ENCODE measurements at places on chromosomes 11 and 22.

GRCh38 chr11:115654792-115655191 lies 150.6 kb upstream of the CADM1 start:
- H3K4me3 ChIP-seq, result no peak overlapping the region
- H3K36me3 ChIP-seq, result no peaks in the 10 kb centered on the region
- DNase-seq, result no peak
- H3K27me3 ChIP-seq, result peaks cover 25% of the 10 kb centered on the region

DNA sequence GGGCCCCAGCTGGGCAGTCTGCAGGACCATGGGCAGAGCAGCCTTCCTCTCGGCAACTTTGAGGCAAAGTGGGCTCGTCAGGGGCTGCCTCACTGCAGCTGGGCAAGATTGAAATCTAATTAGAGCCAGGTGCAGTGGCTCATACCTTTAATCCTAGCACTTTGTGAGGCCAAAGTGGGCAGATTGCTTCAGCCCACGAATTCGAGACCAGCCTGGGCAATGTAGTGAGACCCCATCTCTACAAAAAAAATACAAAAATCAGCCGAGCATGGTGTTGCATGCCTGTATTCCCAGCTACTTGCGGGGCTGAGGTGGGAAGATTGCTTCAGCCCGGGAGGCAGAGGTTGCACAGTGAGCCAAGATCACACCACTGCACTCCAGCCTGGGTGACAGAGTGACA lies 34.2 kb downstream of the ARHGAP8 start:
- no peaks in the 10 kb centered on the region for H3K36me3 ChIP-seq
- H3K4me3 ChIP-seq, result no peak overlapping the region
- no peak overlapping the region for H3K27ac ChIP-seq
- DNase-seq, result no peak
- H3K4me1 ChIP-seq, result no peaks in the 10 kb centered on the region

GRCh38 chr11:41237382-41237781 lies 222.1 kb downstream of the LRRC4C start:
- DNase-seq, result no peak
- no peaks in the 10 kb centered on the region for H3K4me1 ChIP-seq
- H3K4me3 ChIP-seq, result no peak overlapping the region
- no peaks in the 10 kb centered on the region for H3K36me3 ChIP-seq
- H3K27me3 ChIP-seq, result no peaks in the 10 kb centered on the region

DNA sequence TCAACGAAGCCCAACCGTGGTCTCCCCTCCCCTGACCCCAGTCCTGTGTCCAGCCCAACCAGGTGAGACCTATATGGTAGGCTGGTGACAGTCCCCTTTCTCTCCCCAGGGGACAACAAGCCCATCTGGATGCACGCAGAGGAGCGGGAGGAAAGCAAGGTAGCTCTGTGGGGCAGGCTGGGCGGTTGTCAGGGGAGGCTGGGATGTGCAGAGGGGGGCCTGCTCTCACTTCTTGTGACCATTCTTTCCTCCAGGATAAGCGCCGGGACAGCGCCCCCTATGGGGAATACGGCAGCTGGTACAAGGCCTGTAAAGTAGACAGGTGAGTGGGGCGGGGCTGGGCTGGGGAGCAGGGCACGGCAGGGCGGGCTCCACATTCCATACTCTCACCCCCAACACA lies 3.5 kb upstream of the RAB1B start:
- H3K27ac ChIP-seq, result no peak overlapping the region
- DNase-seq, result peak; percentile 29
- H3K4me3 ChIP-seq, result no peak overlapping the region
- no peaks in the 10 kb centered on the region for H3K27me3 ChIP-seq
- H3K4me1 ChIP-seq, result peaks cover 6% of the 10 kb centered on the region

DNA sequence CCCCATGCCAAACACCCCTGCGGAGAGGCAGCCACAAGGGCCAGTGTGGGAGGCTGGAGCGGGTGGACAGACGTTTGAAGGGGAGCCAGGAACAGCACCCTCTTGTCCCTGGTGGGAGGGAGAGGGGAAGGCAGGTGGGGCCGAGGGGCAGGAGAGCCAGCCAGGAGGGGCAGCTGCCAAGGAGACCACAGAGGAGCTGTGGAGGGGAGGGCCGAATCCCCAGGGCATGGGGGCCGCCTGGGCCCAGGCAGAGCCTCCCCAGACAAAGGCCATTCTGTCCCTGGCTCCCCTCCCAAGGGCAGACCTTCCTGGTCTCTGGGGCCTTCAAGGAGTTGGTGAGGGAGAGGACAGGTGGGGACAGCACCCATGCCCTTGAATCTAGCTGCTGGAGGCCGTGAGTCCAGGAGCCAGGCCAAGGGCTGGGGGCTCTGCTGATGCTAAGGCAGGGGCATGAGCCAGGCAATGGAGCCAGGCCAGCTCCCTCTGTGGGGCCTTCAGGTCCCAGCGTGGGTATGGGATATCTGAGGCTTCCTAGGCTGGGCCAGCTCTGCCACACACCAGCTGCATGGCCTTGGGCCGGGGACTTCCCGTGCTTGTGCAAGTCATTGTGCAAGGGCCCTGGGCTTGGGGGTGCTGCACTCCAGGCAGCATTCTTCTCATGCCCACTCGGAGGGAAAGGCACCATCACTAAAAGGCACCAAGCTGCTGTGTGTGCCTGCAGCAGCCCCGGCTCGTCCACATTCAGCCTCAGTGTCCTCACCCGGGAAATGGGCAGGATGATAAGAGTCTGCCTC lies 11.4 kb downstream of the EMID1 start:
- H3K36me3 ChIP-seq, result no peaks in the 10 kb centered on the region
- no peak overlapping the region for H3K27ac ChIP-seq
- H3K4me3 ChIP-seq, result no peak overlapping the region
- H3K27me3 ChIP-seq, result no peaks in the 10 kb centered on the region
- DNase-seq, result no peak
- no peaks in the 10 kb centered on the region for H3K4me1 ChIP-seq

DNA sequence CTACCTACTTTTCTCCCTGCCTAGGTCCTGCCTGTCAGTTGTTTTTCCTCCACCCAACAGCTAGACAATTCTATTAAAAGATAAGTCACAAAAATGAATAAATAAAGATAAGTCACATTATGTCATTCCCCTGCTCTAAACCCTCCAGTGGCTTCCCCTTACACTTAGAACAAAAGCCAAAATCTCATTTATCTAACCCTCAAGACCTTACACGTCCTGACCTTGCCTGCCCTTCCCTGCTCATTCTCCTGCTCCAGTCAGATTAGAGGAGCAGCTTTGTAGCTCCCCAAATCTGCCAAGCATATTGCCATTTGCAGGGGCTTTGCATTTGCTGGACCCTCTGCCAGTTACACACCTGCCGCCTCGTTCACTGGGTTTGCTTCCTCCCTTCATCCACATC lies 16.7 kb downstream of the KREMEN1 start:
- no peaks in the 10 kb centered on the region for H3K27me3 ChIP-seq
- no peak for DNase-seq
- H3K36me3 ChIP-seq, result no peaks in the 10 kb centered on the region
- H3K4me1 ChIP-seq, result no peaks in the 10 kb centered on the region

DNA sequence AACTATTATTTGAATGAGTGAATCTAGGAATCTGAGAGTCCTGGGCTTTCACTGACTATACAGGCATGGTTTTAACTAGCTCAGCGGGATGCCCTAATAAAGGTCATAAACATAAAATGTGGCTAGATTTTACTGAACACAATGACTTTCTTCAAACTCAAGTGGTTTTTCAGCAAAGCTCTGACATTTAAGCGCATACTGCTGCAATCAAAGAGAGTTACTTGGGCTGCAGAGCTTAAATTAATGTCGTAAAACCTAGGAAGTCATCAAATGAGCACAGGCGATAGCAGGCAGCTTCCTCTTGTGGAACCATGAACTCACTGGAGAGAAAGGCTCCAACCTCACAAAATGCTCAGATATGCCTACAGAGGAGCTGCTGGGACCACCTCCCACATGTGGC lies 6.7 kb downstream of the CSNK2A3 start:
- no peak for DNase-seq
- peaks cover 7% of the 10 kb centered on the region for H3K27me3 ChIP-seq
- no peak overlapping the region for H3K4me3 ChIP-seq
- H3K27ac ChIP-seq, result no peak overlapping the region

- H3K4me1 ChIP-seq, result peaks cover 10% of the 10 kb centered on the region
- H3K27me3 ChIP-seq, result no peaks in the 10 kb centered on the region
- DNase-seq, result peak; percentile 34
- no peak overlapping the region for H3K4me3 ChIP-seq
These were observed 24.1 kb downstream of the GRAMD1B start for GRCh38 chr11:123454060-123454651.

DNA sequence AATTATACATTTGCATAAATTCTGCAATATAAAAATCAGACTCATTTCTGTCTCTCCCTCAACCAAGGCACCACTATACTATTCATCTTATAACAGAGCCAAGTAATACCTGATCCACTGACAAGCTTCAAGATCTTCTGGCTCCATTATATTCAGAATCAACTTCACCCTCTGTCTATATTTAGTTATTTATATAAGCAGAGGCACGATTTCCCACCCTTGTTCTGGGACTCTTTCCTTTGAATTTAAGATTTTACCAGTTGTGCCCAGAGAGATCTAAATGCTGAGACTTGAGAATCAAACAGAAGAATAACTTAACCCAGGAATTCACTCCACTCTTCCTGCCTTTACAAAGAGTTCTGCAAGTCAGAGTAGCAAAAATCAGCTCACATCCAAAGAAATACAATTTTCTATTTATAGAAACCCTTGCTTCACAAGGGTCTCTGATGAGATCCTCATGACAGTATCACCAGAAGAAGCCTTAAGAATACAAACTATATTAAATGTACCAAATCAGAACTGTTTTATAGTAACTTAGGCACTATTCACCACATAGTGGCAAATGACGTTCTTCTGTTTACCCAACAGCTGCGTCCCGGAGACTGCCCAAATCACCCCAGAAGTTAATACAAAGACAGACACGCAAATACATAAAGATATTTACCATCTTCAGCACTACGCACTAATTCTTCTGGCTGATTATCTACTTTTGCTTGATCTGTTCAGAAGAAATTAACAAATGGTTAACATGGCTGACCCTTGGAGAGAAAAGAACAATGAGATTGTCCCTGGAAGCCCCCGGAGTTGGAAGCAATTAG lies 32.3 kb upstream of the CCDC89 start:
- no peak for DNase-seq
- H3K4me3 ChIP-seq, result no peak overlapping the region
- H3K36me3 ChIP-seq, result no peaks in the 10 kb centered on the region
- H3K27me3 ChIP-seq, result no peaks in the 10 kb centered on the region
- no peak overlapping the region for H3K27ac ChIP-seq

- H3K4me3 ChIP-seq, result peak overlapping the region; percentile 43
- no peaks in the 10 kb centered on the region for H3K27me3 ChIP-seq
- H3K27ac ChIP-seq, result peak overlapping the region; percentile 57
- H3K36me3 ChIP-seq, result no peaks in the 10 kb centered on the region
- DNase-seq, result no peak
- H3K4me1 ChIP-seq, result peaks cover 20% of the 10 kb centered on the region
These were observed 104.3 kb downstream of the MRTFA start for GRCh38 chr22:40531951-40532900.

GRCh38 chr22:44446483-44446882 lies 51.5 kb downstream of the RTL6 start:
- DNase-seq, result no peak
- H3K4me3 ChIP-seq, result no peak overlapping the region
- H3K27me3 ChIP-seq, result no peaks in the 10 kb centered on the region
- H3K36me3 ChIP-seq, result no peaks in the 10 kb centered on the region
- no peak overlapping the region for H3K27ac ChIP-seq

DNA sequence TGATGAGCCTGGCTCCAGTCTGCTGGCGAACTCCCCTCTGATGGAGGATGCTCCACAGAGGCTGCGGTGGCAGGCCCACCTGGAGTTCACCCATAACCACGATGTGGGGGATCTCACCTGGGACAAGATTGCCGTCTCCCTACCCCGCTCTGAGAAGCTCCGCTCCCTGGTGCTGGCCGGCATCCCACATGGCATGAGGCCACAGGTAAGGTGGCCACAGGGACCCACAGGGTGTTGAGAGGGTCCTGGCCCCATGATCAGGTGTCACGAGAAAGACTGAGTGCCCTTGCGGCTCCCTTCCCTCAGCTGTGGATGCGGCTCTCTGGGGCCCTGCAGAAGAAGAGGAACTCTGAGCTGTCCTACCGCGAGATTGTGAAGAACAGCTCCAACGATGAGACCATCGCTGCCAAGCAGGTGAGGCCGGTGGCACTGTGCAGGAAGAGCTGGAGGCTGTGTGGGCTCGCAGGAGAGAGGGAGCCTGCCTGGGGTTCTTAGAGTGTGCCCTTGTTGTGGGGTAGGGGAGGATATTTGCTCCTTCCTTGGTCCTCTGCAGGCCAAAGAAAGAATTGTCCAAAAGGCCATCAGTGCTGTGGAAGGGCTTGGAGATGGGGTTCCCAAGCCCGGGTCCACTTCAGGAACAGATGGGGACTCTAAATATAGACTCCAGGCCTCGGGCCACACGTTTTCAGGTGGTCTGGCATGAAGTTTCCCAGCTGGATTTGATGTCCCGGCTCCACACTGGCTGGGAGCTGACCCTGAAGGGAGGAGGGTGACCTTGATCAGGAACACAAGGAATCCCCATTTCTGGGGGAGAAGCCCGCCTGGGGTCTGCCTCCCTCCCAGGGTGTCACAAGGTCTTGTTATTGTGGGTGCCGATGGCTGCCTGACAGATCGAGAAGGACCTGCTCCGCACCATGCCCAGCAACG lies 34.1 kb downstream of the SGSM3 start:
- H3K36me3 ChIP-seq, result peaks cover 16% of the 10 kb centered on the region
- no peak for DNase-seq
- H3K27me3 ChIP-seq, result no peaks in the 10 kb centered on the region
- no peak overlapping the region for H3K27ac ChIP-seq

DNA sequence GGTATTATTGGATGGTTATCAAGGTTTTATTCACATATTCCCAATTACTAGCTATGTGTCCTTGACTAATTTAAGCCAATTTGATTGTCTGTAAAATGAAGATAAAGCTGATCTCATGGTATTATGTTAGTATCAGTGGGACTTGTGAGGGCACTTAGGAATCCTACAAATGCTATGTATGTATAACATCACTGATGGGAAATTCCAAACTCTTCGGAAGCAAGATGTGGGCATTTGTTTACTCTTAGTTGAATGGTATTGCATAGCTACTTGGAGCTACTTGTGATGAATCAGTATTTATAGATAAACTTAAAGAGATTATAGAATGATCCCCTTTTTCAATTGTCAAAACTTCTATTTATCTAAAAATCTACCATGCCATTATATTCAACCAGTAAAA lies 239.9 kb downstream of the CNTN5 start:
- no peak for DNase-seq
- H3K4me3 ChIP-seq, result no peak overlapping the region
- no peaks in the 10 kb centered on the region for H3K27me3 ChIP-seq
- no peak overlapping the region for H3K27ac ChIP-seq

Data from T-cell (primary cell).